ENCODE measurements at places on chromosomes 16 and 17.
A peak's percentile ranks its signal among the peaks of the same experiment; 100 is the strongest.

- no peak for DNase-seq
Measured at GRCh38 chr16:64144617-64145016, 977.2 kb downstream of the CDH11 start.

DNA sequence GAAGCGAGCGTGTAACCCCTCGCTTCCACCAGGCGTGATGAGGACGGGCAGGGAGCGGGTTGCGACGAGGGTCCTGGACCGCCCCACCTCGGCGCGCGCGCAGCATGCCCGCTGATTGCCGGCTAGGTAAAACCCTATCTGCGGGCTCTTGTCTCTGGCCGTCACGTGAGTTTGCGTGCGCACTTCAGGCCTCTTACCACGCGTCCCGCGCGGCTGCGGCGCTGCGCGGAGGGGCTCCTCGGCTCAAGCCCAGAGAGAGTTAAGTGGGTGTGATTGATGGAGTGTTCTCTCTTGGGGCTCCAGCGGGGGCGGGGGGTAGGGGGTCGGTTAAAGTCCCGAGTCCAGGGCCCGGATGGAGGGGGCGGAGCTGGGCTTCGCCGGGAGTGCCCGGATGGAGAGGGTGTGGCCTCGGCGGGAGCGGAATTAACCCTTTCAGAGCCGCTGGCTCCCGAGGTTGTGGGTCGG, 7.9 kb downstream of the KDM6B start:
- peak; percentile 79 for DNase-seq

- peak; percentile 53 for DNase-seq
Measured at GRCh38 chr16:53518550-53519416, 15.8 kb upstream of the AKTIP start.

- no peak for DNase-seq
Measured at GRCh38 chr16:81094771-81095251, 1.4 kb downstream of the GCSH start.

DNA sequence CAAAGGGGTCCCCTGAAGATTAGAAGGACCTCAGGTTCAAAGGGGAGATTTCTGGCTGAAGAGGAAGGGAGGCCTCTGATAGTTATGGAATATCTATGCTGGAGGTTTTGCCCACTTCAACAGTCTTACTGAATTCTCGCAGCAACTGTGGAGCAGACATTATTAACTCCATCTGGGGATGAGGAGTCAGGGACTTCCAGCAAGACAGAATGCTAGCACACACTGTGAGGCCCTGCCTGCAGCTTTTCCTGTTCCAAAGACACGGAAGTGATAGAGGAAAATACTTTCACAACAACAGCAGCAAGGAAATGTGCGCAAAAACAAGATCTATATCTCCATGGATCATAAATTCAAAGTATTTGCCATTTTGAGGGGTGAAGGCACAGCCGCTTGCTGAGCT, 72.8 kb downstream of the RPH3AL start:
- no peak for DNase-seq

DNA sequence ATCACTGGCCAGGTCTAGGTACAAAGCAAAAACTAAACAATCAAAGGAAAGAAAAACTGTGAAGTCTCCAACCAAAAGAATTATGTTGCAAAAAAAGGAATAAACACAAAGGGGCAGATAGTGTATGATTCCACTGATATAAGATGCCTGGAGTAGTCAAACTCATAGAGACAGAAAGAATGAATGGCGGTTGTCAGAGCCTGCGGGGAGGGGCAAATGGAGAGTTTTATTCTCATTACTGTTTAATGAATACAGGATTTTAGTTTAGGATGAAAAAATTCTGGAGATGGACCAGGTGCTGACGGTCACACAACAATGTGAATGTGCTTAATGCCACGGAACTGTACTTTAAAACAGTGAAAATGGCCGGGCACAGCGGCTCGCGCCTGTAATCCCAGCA, 20.7 kb downstream of the STAT5B start:
- no peak for DNase-seq

DNA sequence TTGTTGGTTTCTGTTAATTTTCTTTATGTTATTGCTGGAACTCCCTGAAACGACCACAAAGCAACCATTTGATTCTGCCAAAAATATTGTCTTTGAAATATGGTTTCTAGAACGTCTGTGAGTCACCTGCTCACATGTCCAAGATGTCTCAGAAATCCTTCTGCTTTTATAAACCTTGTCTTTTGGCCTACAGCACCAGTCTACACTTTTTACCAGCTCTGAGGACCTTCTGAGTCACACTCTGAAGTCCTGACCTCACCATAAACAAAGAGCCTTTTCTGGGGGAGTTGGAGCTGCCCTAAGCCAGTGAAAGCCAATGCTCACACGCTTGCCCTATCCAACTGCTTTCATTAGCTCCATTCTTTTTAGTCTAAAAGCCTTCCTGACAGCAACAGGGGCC, 55.5 kb downstream of the GRIN2A start:
- no peak for DNase-seq

- DNase-seq: no peak
Measured at GRCh38 chr16:11161974-11162373, 94.0 kb downstream of the SOCS1 start.

- DNase-seq: no peak
Measured at GRCh38 chr17:48625495-48626244, 488 bp downstream of the HOXB9 start.

- no peak for DNase-seq
Measured at GRCh38 chr16:73237601-73238000, 189.7 kb upstream of the ZFHX3 start.

DNA sequence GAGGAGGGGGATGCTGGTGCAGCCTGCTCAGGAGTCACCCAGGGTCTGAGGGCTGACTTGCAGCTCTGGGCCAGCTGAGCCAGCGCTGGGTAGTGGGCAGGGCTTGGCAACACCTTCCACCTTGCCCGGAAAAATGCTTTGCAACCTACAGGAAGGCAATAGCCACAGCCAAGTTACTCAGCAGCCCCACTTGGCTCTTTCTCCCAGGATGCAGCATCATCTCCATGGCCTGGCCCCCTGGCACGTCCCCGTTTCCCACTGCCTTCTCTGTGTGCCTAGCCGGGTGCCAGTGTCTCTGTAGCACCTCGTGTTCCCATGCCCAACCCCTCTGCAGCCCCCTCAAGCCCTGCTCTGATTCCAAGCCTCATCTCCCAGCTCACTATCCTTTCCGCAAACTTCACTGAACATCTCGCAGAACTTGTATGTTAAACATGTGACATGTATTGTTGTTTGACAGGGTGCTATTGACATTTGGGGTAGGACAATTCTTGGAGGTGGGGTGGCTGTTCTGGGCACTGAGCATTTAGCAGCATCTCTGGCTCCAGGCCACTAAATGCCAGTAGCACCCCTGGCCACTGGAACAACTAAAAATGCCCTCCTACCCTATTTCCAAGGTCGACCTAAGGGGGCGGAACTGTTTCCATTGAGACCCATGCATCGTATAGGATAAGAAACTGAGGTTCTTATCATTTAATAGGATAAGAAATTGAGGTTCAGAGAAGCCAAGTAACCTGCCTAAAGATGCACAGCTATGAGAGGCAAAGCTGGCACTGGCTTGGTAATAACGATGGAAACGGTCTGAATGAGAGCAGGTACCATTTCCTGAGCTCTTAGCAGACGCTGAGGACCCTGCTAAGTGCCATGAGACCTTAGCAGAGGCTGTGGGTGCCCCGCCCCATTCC, 12.2 kb downstream of the DEXI start:
- no peak for DNase-seq

GRCh38 chr17:48893646-48894508, 1.3 kb downstream of the ATP5MC1 start:
- no peak for DNase-seq

- DNase-seq: no peak
Measured at GRCh38 chr17:78991906-78992532, 12.3 kb upstream of the LGALS3BP start.

DNA sequence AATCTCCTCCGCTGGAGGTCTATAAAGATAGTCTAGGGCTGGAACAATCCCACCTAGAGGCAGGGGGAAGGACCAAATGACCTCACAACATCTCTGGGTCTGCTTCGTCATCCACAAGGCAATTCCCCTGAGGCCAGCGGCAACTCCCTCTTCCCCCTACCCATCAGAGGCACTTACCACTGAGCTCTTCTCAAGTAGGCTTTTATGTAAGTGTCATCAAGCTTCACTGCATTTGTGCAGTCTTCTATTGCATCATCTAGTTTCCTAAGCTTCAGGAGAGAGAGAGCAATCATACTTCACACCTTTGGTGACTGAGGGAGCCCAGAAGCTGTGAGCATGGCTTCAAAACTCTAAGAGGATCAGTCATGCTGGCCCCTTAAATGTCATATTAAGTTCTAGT, 21.0 kb downstream of the CNP start:
- DNase-seq: no peak

DNA sequence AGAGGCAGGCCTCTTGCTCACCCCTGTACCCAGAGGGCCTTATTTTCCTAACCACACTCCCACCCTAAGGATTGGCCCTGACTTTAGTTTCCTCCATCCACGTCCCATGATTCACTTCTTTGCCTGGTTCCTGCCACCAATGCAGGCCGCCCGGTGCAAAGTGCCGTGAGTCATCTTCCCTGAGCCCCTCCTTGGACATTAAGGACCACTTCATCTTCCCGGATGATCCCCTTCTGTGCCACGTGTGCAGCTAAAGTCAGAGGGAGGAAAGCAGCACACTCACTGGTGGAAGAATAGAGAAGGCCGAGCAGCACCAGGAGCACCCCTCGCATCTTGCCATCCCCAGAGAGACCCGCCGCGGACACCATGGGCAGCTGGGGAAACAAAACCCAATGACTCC, 1.4 kb downstream of the PRSS54 start:
- DNase-seq: no peak

DNA sequence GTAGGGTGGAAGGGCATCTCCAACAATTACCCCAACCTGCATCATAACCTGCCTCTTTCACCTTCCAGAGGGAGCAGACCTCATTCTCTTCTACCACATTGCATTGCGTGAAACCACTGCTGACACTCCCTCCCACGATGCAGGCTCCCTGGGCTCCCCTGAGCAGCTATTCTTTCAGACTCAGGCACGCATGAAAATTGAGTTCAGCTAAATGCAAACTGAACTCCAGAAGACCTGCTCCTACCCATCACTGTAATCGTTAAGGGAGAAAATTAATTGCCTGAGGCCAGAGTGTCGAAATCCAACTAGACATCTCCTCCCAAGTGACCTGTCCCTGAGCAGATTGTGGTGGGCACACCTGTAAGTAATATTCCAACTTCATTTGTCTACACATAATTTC, 186.0 kb downstream of the GRIN2A start:
- DNase-seq: no peak

- DNase-seq: peak; percentile 28
Measured at GRCh38 chr16:16025214-16025968, 76.0 kb downstream of the ABCC1 start.

DNA sequence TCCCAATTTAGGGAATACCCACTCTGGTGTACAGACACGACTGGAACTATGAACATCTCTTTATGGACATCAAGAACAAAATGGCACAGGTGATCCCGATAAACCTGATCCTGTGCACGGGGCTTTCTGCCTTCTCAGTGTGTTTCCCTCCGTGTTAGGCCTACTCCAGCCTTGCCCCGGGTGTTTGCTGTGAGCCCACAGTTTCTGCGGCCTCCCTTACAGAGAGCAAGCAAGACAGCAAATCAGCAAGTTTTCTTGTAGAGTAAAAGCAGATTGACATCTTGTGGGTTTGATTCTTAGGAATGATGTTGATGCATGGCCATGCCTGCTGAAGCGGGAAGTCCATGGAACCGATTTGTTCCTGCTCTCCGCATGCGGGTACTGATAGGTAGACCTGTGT, 26.4 kb upstream of the ENDOV start:
- no peak for DNase-seq

DNA sequence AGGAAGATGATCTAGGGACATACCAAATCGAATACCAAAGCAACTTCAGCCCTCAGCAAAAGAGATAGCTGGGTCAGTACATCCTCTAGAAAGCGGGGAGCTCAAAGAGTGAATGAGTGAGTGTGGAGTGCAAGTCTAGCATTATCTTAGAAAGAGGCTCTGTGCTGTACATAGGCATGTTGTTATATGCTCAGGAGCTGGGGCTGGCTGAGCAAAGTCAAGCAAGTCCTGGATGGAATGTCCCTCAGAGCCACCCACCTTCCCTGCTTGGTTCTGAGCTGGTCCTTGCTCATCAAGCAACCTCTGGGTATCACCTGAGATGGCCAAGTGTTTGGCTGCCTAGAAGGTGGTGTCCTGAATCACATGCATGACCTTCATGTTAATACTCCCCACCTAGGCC, 4.9 kb upstream of the KLHL11 start:
- DNase-seq: no peak

GRCh38 chr17:81238490-81238814, 403 bp downstream of the TEPSIN start:
- no peak for DNase-seq

GRCh38 chr17:2214047-2214928, 89.3 kb downstream of the SMG6 start:
- no peak for DNase-seq

DNA sequence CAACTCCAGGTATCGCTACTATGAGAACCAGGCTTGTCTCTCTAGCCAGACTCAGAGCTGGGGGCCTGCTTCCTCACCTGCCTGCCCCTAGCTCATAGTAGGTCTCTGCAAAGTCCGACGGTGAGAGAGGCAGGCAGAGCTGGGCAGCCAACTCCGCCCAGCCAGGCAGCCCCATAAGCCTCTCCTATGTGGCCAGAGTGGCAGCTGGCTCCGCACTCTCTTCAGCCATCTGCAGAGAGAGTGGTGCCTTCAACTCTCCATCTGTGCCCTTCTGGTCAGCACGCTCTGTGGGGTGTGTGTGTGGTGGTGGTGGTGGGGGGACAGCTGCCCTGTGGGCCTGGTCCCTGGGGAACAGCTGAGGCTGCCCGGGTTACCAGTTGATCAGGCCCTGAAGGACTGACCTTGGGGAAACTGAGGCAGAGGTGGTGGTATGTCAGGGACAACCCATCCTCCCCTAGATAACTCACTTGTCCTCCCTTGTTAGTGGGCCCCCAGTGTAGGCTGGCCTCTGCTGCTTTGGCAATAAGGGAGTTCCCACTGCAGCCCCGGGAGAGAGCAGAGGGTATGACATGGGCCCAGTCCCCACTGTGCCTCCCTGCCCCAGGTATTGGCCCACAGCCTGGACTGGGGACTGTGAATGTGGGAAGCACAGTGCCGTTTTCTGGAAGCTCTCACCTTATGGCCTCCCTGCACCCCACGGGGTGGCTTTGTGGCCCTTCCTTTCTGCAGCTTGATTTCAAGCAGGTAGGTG, 1.8 kb upstream of the ADGRG1 start:
- no peak for DNase-seq

DNA sequence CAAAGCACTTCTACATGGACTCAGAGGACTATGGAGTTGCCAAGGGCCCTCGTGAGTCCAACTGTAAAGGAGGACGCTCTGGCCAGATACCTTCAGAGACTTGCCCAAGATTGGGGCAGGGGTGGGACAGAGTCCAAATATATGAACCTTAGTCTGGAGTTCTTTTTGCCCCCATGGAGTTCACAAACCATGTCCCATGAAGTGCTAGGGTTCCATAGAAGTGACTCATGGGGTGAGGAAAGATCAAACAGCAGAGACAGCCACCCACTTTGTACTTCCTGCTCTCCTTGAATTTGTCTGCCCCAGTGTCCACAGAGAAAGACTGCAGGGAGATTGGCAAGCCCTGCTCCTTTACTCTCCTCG, 29.0 kb downstream of the SRL start:
- no peak for DNase-seq

- no peak for DNase-seq
Measured at GRCh38 chr17:4448197-4448980, 14.6 kb downstream of the SPNS3 start.

Measured in stimulated activated CD8-positive, alpha-beta memory T cell treated with anti-CD3 and anti-CD28 coated beads, Interleukin-4, amount 100 ng/mL, for 24 hours (primary cell).